ENCODE measurements at places on chromosomes 7 and 10. TPM values are rescaled to one million over a fixed set of nuclear protein-coding genes. Genes with fewer than 3 reads are reported as not detected.

Gene CCDC186
- 12.1 TPM for total RNA-seq

Gene CACNB2
- total RNA-seq = 0.13 TPM

Gene GPR15LG
- not detected for total RNA-seq

Gene C10orf53
- not detected for total RNA-seq

Gene MMD2
- total RNA-seq = not detected

Gene NUTM2D
- 2.2 TPM for total RNA-seq

Gene LRRC4
- 1.3 TPM for total RNA-seq

Gene PSD
- 9.9 TPM for total RNA-seq

Gene OR2A2
- total RNA-seq = not detected

Gene ANKRD61
- 0.56 TPM for total RNA-seq

Gene VWC2
- not detected for total RNA-seq

Gene ACBD7
- 2.7 TPM for total RNA-seq

Gene NOBOX
- not detected for total RNA-seq

Gene CRYGN
- total RNA-seq = 0.22 TPM

Gene SPDYE6
- not detected for total RNA-seq

Gene SUPV3L1
- total RNA-seq = 67.5 TPM
